ENCODE measurements at places on chromosomes 1 and 21.

- DNase-seq = peak; percentile 85
Observed at GRCh38 chr1:183318433-183318832, 99.7 kb downstream of the NMNAT2 start.

- no peak for DNase-seq
Observed at GRCh38 chr1:18132022-18132710, 24.6 kb downstream of the IGSF21 start.

DNA sequence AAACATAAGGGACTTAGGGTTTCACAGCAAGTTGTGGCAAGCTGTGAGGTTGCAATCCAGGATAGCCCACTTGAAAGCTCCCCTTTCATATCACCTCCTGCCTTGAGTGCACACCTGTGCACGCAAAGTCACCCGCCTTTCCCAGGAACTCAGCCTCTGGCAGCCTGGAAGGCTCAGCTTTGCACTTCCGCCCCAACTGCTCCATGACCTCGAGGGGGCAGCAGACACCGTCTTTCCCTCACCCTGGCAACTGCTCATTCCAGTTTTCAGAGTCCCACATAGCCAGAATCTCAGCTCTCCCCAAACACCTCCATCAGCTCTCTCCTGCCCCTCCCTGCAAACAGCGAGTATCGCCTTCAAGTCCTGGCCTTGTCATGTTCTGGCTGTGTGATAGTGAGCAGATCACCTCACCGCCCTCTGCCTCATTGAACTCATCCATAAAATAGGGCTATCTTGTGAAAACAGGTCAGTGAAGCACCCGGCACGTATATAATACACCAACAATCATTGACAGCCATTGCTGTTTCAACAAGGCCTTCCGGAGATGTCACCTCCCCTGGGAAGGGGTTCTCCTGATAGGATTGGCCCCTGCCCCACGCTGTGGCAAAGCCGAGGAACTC is 32.2 kb upstream of the EPB41 start:
- DNase-seq = peak; percentile 90

GRCh38 chr1:100704473-100704872 is 15.1 kb upstream of the VCAM1 start:
- DNase-seq = no peak

GRCh38 chr21:43021756-43022600 is 47.6 kb downstream of the PKNOX1 start:
- no peak for DNase-seq

DNA sequence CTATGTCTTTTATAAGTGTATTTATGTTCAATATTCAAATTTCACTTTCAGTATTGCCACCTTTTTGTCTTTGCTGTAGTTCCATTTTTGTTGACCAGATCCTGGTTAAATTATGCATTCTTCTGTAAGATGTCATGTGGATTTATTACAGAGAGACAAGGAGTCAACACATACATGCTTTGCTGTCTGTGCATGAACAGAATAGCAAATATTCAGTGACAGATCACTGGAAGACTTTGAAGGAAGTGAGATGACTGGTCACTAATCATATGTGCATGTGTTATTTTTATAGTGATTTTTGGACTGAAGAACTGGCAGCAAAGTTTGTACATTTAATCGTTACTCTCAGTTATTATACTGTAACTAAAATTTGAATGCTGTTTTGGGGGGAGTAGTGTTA is 117.2 kb downstream of the PLPPR5 start:
- no peak for DNase-seq

Measured in sciatic nerve (tissue), 2 donors.